Suprapubic skin (tissue), 4 donors: ENCODE measurements at places on chromosomes 11 and 22. TPM values are rescaled to one million over a fixed set of nuclear protein-coding genes. Genes with fewer than 3 reads are reported as not detected.

- DNase-seq: no peak
These were observed 81.8 kb downstream of the KCNC1 start for GRCh38 chr11:17816232-17816931.

- DNase-seq: no peak
These were observed 1074.9 kb downstream of the OPCML start for GRCh38 chr11:132457445-132457844.

DNA sequence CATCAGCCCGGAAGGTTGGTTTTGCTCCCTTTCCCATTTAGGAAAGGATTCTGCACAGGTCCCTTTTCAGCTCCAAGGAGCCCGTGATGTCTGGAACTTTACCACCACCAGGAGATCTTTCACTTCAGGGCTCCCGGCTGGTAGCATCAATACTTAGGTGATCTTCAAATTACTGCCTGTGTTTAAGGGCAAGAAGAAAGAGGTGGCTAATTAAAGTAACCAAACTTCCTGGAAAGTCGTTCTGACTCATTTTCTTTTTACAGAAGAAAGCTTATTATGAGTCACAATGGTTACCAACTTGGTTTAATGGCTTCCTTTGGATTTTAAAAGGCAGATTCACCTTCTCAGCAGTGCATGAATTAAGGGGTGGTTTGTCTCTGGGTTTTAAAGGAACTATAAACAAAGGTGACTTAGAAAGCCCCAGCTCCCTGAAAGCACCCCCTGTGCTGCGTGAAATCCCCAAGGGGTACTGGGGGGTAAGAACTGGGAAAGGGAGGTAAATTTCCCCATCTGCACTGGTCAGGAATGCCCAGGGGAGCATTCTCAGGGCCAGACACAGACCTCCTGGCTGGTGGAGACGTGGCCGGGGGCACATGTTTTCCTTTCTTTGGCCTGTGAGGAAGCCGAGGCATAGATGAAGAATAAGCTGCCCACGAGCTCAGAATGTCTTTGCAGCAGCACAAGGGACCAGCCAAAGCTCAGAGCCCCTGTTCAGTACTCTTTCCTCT lies 8.8 kb downstream of the POU2F3 start:
- no peak for DNase-seq

GRCh38 chr11:86014221-86014620 lies 54.7 kb downstream of the PICALM start:
- DNase-seq: no peak

DNA sequence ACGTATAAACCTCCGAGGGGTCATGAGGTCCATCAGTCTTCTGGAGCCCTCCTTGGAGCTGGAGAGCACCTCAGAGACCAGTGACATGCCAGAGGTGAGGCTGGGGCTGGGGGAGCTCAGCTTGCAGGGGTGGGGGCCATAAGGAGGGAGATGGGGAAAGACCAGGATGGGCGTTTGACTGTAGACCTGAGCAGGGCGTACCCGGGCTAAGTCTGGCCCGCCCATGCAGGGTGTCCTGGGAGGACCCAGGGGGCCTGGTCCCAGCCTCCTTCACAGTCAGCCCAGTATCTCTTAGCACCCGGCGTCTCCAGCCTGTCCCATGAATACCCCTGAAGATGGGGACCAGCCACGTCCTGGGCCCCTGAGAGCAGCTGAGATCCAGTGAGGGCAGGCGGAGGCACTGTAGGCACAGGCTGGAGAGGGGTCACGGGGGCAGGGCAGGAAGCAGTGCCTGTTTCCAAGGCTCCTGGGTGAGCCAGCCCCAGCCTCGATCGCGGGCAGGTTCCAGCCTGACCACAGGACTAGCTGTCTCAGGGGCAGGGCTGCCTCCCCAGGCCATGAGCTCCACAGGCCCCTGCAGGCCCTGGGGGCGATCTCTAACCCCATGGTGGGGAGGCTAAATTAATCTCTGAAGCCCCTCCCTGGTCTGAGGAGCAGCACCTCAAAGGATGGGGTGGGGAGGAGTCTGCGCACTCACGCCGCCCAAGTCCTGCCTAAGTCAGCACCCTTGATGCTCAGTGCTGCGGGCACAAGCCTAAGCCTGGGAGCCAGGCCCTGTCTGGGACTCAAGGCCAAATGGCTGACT lies 7.1 kb downstream of the SSH3 start:
- DNase-seq: no peak

- no peak for DNase-seq
These were observed 31.2 kb downstream of the FLI1 start for GRCh38 chr11:128724891-128725611.

DNA sequence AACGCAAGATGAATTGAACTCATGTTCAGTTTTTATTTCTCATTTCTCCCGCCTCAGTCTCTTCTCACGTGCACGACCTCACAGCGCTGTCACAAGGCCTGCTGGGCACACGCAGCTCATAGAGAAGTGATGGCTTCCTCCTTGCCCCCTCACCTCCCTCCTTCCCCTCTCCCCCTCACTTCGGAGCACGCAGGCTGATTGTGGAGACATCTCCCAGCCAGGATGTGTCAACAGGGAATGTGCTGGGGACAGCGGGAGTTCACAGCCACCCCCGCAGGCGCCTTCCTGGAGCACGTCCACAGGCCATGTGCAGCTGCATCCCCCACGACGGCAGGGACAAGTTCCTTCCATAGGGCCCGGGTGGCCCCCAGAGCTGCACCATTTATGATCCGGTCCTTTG lies 29.1 kb upstream of the KRTAP5-6 start:
- no peak for DNase-seq

DNA sequence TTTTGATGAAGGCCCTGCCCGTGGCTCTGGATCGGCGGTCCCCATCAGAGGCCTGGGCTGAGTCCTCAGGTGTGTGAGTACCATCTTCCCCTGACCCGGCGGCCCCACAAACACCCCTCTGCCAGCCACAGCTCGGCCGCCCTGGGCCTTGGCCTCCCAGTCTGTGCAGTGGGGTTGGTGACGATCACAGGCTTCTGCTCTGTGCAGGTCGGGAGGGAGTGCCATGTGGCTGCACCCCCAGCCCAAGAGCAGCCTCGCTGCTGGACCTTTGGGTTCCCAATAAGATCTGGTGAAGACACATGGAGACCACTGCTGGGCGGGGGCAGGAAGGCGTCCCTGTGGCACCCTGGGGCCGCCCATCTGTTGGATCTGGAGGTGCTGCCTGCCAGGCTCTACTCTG lies 47.1 kb upstream of the PPARA start:
- DNase-seq: no peak

GRCh38 chr11:11211186-11211585 lies 141.9 kb downstream of the CSNK2A3 start:
- no peak for DNase-seq

DNA sequence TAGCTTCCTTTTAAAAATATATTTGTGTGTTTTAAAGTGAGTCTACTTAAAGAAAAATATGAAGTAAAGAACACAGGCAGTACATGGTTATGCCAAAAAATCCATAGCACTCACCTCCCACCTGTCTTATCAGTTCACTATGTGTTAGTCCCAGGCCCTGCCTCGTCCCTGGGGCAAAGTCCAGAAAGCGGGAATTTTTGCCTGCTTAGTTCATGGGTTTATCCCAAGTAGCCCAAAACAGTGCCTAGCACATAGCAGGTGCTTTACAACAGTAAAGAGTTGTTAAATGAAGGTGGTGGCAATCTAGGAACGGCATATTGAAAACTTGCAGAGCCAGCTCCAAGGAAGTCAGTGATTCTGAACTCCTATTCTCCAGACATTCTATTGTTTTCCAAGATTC lies 154.0 kb downstream of the MN1 start:
- no peak for DNase-seq

- DNase-seq: no peak
These were observed 32.4 kb downstream of the DBX1 start for GRCh38 chr11:20127671-20128527.

ATG13 gene
- 86.6 TPM for total RNA-seq

TSPAN32 gene
- 4.3 TPM for total RNA-seq

KCNK4 gene
- total RNA-seq: not detected
